ENCODE measurements at places on chromosomes 2 and 18.

- DNase-seq, result no peak
These were observed 1632.8 kb upstream of the CELF4 start for GRCh38 chr18:39198376-39198775.

DNA sequence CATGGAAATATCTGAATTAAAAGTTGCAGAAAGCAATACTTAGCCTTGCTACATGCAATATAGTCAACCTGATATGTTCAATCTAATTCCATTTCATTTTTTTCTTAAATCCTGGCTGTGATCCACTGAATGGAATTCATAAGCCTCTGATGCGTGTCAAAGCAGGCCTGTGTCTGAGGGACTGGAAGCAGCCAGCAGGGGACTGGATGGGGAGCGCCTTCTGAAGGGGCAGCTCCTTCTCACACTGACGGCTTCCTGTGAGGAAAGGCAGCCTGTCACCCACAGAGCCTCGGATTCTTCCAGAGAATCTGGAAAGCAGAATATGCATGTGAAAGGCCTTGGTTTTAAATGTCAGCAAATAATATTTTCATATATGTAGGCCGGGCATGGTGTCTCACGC, 73.5 kb downstream of the KCNF1 start:
- no peak for DNase-seq

- DNase-seq, result no peak
These were observed 154.1 kb downstream of the SMAD7 start for GRCh38 chr18:48796491-48797205.

GRCh38 chr18:10935588-10935987, 213.8 kb downstream of the PIEZO2 start:
- DNase-seq, result no peak

- DNase-seq, result no peak
These were observed 764.5 kb downstream of the TRIB2 start for GRCh38 chr2:13481201-13481600.

GRCh38 chr2:233862261-233862768, 5.9 kb downstream of the MSL3B start:
- no peak for DNase-seq

GRCh38 chr2:68653538-68653982, 10.2 kb downstream of the PROKR1 start:
- DNase-seq, result peak; percentile 62

DNA sequence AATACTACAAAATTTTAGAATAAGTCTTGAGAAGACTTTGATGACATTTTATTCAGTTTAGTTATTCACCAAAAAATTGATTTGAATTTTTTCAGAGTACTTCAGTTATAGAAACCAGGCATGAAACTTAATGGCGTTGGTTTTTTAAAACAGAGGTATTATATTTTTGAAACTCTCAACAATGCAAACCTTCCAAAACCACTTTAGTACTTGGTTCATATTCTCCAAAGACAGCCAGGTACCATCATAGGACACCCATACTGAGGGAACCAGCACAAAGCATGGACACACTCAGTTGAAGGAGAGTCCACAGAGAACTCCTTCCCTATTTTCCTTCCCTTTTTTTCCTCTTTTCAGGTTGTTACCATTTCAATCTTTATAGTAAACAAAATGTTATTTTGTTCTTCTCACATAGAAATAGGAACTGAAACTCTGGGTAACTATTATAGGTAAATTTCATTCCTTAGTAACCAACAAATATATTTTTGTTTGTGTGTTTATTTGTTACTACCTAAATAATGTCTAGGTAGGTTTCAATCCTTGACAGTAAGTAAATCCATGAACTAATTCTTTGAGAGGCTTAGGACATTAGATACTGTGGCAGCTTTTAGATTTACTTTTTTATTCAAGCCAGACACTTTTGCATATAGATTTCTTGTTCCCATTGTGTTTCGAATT, 95.8 kb downstream of the TMEFF2 start:
- DNase-seq, result no peak

- no peak for DNase-seq
These were observed 21.7 kb downstream of the INHBB start for GRCh38 chr2:120367649-120368048.

DNA sequence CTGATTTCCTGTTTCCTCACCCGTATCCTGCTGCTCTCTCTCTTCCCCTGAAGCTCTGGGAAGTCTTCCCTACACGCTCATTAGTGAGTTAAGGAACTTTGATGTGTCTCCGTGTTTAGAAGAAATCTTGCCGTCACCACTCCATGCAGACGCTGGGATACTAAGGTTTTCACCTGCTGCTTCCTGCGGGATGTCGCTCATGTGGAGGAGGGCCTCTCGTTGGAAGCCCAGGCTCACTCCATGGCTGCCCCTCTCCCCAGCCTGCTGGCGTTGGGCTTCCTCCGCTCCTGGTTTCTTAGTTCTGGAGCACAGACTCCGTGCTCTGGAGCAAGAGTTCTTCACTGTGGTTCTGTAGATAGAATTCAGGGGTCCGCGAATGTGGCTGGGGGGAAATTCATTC, 326.3 kb downstream of the GBX2 start:
- no peak for DNase-seq

DNA sequence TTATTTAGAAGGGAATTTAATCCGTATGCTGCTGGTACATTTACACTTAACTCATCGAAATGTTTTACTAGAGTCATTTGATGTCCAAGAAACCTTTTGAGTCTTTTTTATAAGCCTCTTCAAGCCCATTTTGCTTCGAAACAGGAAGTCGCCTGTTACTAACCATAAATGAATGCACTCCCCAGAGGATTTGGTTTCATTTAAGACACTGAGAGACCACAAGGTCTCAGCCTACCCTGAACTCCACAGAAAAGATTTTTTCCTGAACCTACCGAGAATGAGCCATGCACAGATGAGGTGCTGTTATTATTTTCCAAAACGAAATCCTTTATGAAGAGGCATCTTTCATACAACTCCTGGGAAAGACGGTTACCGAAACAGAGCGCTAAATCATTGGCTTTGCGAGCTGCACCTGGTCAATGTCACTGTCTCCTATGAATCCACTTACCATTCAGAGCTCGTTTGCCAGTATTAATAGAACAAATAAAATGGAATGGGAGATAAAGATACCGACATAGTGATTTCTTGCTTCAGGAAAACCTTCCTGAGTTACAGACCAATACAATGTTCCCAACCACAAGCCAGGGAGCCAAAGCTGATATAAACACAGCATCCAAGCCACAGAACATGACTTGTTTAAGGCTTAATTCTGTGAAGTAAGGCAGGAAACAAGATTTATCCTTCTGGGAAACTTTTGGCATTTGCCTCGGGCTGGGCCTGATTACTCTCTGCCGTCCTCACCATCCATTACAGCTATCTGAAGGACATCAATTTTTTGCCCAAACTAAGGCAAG, 382.1 kb downstream of the OSR1 start:
- DNase-seq, result peak; percentile 43

GRCh38 chr2:226943862-226944620, 108.2 kb downstream of the RHBDD1 start:
- no peak for DNase-seq

DNA sequence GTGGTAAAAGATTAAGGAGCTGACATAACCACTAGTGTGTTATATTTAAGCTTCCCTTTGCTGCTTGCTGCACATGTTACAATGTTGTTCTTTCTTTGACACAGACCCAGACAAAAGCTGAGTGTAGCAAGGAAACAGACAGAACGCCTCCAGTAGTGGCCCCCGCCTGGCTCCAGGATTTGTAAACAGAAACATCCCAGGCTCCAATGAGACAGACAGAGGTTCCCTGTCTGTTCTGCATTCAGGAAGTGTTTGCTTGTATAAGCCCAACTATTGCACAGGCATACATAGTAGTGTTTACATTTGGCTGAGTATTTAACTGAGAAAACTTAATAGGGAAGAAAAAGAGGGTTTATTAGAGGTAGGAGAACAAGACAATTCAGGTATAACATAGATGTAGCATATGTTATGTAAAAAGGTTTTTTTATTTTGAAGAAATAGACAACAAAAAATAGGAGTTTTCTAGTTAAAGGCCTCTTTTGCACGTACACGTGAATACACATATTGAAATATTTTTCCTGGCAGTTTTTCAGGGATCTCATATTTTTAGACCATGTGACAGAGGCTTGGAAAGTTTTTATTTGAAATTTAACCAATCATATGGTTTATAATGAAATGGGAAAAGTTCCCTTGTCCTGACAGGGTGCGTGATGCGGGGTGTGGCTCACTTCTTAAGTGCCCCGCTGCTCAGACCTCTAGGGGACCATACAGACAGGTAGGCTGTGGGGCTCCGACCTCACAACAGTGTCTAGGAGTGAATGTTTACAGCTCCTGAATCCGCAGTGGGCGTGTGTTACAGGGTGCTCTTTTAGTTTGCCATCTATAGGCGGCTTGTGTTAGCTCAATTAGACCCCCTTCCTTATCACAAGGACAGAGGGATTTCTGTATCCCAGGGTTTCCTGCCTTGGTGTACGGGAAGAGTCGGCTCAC, 118.4 kb downstream of the BMPR2 start:
- DNase-seq, result peak; percentile 35

- DNase-seq, result no peak
These were observed 168.0 kb downstream of the ASXL3 start for GRCh38 chr18:33745871-33746545.

GRCh38 chr2:79179036-79179435, 19.5 kb upstream of the REG3A start:
- no peak for DNase-seq

- DNase-seq, result no peak
These were observed 24.4 kb upstream of the TRPM8 start for GRCh38 chr2:233892793-233893192.

DNA sequence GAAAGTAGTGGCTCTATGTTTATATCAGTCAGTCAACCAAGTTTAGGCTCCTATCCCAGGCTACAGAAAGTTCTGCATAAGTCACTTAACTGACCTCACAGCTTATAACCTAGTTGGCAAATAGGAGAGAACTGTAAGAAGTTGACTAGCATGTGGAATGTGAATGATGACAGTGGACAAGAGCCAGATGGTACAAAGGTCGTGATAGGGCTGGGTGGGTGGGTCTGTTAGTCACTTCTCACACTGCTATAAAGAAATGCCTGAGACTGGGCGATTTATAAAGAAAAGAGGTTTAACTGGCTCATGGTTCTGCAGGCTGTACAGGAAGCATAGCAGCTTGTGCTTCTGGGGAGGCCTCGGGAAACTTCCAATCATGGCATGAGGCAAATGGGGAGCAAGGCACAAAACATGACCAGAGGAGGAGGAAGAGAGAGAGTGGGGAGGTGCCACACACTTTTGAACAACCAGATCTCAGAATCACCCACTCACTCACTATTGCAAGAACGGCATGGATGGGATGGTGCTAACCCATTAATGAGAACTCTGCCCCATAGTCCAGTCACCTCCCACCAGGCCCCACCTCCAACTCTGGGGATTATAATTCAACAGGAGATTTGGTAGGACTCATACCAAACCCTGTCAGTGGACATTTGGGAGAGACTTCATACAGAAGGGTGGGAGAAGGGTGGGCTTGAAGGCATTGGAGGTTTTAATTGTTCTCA, 68.8 kb downstream of the LTBP1 start:
- DNase-seq, result no peak

GRCh38 chr2:9538000-9538507, 17.6 kb downstream of the ADAM17 start:
- peak; percentile 48 for DNase-seq

DNA sequence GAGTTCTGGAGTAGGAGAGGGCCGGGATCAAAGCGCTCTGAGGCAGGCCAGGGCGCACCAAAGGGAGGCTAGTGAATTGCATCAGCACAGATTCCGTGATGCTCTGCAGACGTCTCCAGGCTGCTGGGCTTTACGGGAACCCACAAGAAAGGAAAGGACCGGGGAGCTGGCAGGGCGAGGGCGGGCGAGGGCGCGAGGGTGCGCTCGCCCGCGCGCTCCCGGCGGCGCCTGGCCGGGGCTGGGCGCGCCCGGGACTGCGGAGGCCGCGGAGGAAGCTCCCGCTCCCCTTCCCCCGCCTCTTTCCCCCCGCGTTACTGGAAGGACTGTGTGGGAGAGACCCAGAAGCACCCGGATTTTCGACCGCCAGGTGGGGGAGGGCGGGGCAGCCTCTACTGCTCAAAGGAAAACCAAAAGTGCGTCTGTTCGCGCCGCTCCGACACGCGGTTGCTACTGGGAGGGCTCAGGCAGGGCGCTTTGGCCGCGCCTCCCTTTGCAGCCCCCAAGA, 2.4 kb upstream of the FOSL2 start:
- peak; percentile 72 for DNase-seq

DNA sequence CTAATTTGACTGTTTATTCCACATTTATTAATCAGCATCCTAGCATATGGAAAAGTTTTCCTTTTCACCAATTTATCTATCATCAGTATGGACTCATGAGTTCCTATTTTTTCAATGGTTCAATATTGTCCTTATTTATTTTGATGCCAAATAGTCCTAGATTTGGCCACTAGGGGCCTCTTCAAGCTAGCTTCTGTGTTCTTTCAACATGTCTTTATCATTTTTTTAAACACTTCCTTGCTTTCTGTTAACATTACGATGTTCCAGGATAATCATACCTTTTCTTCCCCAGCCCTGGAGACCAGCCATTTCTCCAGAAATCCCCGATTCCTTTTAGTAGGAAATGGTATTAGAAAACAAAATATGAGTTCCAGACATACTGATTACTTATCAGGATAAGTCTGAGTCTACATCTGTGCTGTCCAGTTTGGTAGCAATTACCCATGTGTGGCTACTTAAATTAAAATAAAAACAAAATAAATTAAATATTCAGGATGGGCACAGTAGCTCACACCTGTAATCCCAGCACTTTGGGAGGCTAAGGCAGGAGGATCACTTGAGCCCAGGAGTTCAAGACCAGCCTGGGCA, 70.6 kb downstream of the RPE start:
- DNase-seq, result peak; percentile 18

- no peak for DNase-seq
These were observed 7.6 kb upstream of the BMP10 start for GRCh38 chr2:68878753-68879152.

DNA sequence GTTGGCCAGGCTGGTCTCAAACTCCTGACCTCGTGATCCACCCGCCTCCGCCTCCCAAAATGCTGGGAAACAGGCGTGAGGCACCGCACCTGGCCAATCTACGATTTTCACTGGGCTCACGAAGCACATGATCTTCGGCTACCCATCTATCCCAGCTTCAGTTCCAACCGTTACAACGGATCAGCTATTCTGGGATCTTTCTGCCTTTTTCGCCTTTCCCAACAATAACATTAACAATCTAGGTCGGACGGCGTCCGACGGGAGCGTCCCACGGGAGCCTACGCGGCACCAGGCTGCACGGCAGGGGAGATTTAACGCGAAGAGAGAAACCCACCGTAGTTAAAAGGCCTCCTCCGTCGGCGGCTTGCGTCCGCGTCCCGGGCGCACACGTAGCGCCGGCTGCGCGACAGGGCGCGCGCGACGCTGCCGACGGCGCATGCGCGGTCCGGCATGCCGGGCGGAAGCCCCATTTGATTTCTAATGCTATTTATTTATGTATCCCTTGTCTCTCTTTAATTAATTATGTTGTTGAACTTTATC, at the start of gene MSL3B:
Gene MSL3B, minus strand, starts transcription at position 394 of the 540 bp plus-strand sequence.
- peak; percentile 23 for DNase-seq

- no peak for DNase-seq
These were observed 208.1 kb downstream of the NEDD4L start for GRCh38 chr18:58252166-58252565.

DNA sequence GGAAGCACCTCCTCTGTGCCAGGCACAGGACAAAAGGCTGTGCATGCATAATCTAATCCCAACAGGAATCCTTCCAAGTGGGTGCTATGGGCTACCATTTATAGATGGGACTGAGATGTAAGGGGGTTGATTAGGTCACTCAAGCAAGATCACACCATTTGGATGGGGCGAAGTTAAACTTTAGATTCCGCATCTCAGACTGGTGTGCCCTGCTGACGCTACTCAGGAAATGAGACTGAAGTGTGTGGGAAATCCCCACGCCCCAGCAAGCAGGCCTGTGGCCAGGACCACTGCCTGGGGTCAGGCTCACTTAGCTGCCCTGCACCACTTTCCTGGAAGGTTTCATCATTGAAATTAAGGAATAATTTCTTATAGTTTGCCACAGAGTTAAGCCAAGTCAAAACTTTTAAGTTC, 70.5 kb upstream of the PPP1CB start:
- DNase-seq, result no peak

All from muscle of arm (tissue), 14 donors.